ENCODE measurements at places on chromosomes 13 and 19. TPM values are rescaled to one million over a fixed set of nuclear protein-coding genes. Genes with fewer than 3 reads are reported as not detected.

TUBB4A gene
- total RNA-seq, result not detected

FFAR2 gene
- not detected for total RNA-seq

NOTCH3 gene
- 200 TPM for total RNA-seq

GRCh38 chr19:33499248-33499647, 22.3 kb downstream of the PEPD start:
- H3K36me3 ChIP-seq, result peaks cover 14% of the 10 kb centered on the region
- no peak overlapping the region for H3K4me3 ChIP-seq
- no peak overlapping the region for H3K27ac ChIP-seq
- no peaks in the 10 kb centered on the region for H3K4me1 ChIP-seq
- H3K27me3 ChIP-seq, result no peaks in the 10 kb centered on the region

DNA sequence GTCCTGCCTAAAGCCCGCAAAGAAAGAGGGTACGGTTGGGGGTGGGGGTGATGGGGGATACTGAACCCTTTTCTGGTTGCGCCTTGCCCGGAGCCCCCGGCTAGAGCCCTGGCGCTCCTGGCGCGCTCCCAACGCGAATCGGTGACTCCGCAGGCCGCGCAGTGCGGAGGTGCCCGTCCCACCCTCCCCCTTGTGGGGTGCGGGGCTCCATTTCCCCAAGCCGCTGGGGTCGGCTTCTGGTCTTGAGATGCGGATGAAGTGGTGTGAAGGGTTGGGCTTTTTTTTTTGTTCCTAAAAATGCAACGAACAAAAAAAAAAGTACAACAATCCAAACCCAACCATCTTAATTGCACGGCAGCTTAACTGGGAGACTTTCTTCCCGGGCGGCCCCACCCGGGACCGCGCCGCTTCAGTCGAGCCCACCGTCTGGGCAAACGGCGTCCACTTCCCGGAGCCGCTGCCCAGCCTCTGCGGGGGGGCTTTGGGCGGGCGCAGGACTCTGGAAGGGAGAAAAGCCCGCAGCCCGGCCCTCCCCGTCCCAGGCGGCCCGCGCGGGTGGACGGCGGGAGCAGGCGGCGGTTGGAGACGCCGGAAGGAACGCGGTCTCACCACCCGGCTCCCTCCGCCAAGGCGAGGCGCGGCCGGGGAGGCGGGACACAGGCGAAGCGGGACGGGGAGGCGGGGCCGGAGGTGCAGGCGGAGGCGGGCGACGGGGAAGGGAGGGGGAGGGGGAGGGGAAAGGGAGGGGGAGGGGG, 504 bp upstream of the TRIM13 start:
- peaks cover 40% of the 10 kb centered on the region for H3K4me1 ChIP-seq
- DNase-seq, result peak; percentile 97
- H3K27me3 ChIP-seq, result no peaks in the 10 kb centered on the region
- peak overlapping the region; percentile 74 for H3K4me3 ChIP-seq

DNA sequence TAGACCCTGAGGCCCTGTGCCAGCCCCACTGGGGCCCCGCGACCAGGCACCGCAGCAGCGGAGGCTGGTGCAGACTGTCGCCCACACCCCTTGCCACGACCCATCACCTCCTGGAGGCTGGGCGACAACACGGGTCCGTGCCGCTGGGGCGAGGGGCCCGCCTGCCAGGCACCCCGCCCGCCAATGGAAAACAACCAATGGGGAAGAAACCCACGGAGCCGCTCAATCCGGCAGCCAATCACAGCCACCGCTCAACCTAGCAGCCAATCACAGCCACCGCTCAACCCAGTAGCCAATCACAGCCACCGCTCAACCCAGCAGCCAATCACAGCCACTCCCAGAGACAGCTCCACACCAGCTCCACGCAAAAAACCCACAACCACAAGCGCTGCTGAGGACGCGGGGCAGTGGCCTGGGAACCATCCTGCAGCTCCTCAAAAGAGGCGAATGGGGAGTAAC, 29.7 kb downstream of the GPX4 start:
- H3K4me1 ChIP-seq, result peaks cover 20% of the 10 kb centered on the region
- no peak overlapping the region for H3K27ac ChIP-seq
- no peak for DNase-seq
- H3K36me3 ChIP-seq, result no peaks in the 10 kb centered on the region

GRCh38 chr19:15200553-15201364, at the start of gene NOTCH3:
Gene NOTCH3 (minus strand): TSS chr19:15200995. CDS start chr19:15200905, 90 bp downstream.
- no peaks in the 10 kb centered on the region for H3K36me3 ChIP-seq
- H3K27ac ChIP-seq, result peak within 1 kb of the TSS; percentile 52
- peak within 1 kb of the TSS; percentile 77 for H3K4me3 ChIP-seq
- no peaks in the 10 kb centered on the region for H3K27me3 ChIP-seq
- no peak for DNase-seq

DNA sequence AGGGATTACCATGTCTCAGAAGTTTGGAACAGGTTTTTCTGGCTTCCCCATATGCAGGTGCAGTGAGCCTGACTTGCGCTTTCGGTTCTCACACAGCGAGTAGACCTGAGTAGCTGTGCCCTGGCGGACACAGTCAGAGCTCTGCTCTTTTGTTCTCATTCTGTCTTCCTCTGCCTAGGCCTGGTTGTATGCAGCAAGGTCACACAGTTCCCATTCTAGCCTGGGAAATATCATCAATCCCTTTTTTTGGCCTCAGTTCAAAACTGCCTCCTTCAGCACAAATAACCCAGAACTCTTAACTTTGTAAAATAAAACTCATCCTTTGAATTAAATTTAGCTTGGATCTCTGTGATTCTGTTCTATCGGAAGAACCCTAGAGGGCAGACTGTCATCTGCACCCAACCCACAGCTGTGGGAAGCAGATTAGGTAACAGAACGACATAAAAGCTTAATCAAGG, 10.2 kb downstream of the OXGR1 start:
- H3K36me3 ChIP-seq, result no peaks in the 10 kb centered on the region
- no peak for DNase-seq
- H3K27me3 ChIP-seq, result peaks cover 60% of the 10 kb centered on the region
- H3K27ac ChIP-seq, result no peak overlapping the region
- H3K4me3 ChIP-seq, result no peak overlapping the region
- H3K4me1 ChIP-seq, result peaks cover 4% of the 10 kb centered on the region

- H3K27ac ChIP-seq, result no peak overlapping the region
- no peaks in the 10 kb centered on the region for H3K27me3 ChIP-seq
- H3K36me3 ChIP-seq, result peaks cover 16% of the 10 kb centered on the region
- H3K4me1 ChIP-seq, result no peaks in the 10 kb centered on the region
Measured at GRCh38 chr19:55309448-55309847, 15.7 kb downstream of the TMEM150B start.

DNA sequence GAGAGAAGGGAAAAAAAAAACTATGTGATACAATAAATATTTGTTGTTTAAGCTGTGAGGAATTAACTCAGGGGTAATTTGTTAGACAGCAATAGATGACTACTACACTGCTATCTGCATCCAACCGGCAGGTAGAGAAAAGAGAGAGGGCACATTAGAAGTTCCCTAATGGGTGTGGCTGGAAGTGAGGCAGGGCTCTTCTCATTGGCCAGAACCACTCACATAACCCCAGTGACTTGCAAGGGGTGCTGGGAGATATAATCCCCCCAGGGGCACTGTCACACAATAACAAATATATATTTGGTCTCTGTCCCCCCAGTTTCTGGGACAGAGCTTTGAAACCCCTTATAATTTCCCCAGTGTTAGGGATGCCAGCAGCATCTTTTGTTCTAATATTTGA, 24.3 kb downstream of the FGF21 start:
- no peak for DNase-seq
- H3K4me3 ChIP-seq, result no peak overlapping the region
- H3K4me1 ChIP-seq, result peaks cover 5% of the 10 kb centered on the region
- no peak overlapping the region for H3K27ac ChIP-seq
- no peaks in the 10 kb centered on the region for H3K27me3 ChIP-seq

- no peaks in the 10 kb centered on the region for H3K27me3 ChIP-seq
- peak overlapping the region; percentile 61 for H3K27ac ChIP-seq
- no peak for DNase-seq
Measured at GRCh38 chr13:110450941-110451730, 110.4 kb downstream of the RAB20 start.

- DNase-seq, result no peak
- H3K4me3 ChIP-seq, result peak overlapping the region; percentile 93
- H3K4me1 ChIP-seq, result peaks cover 34% of the 10 kb centered on the region
- peaks cover 4% of the 10 kb centered on the region for H3K36me3 ChIP-seq
- peak overlapping the region; percentile 89 for H3K27ac ChIP-seq
- peaks cover 5% of the 10 kb centered on the region for H3K27me3 ChIP-seq
Measured at GRCh38 chr19:18832306-18833140, 764 bp downstream of the UPF1 start.

All from osteocyte (in vitro differentiated cells).